IPS DF 6.9 (cell line): ENCODE measurements at places on chromosomes 12 and 14.

GRCh38 chr12:111788178-111788654 is 21.5 kb downstream of the ALDH2 start:
- H3K27me3 ChIP-seq, result no peaks in the 10 kb centered on the region
- no peak overlapping the region for H3K4me3 ChIP-seq
- no peak for DNase-seq
- no peaks in the 10 kb centered on the region for H3K4me1 ChIP-seq
- peaks cover 21% of the 10 kb centered on the region for H3K36me3 ChIP-seq
- H3K27ac ChIP-seq, result no peak overlapping the region

DNA sequence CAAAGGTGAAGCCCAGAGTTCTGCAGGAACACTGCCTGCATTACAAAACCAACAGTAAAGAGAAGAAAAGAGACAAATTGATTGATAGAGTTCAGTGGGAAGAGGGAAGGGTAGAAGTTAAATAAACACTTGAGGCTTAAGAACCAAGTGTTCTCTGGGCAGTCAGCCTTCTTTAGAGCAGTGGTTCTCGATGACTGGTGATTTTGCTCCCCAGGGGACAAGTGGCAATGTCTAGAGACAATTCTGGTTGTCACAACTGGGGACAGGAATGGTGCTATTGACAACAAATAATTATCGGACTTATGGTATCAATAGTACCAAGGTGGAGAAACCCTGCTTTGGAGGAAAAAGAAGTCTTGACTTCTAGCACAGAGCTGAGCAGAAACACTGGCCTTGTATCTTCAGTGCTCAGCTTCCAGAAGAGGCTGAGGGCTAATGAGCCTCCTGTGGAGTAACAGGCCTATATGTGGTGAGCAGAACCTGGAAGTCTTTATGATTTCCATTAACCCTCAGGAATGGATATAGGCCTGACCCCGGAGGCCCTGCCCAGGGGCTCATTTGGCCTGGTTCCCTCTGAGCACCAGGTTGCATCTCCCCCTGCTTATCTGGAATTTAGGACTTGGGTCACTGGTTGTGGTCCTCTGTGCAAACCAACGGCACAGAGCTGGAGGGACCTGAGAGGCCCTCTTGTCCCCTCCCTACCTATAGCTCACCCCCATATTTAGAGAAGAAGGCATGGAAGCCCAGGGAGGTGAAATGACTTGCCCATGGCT is 204.6 kb upstream of the PWP1 start:
- H3K27ac ChIP-seq, result no peak overlapping the region
- H3K4me3 ChIP-seq, result no peak overlapping the region
- no peak for DNase-seq
- no peaks in the 10 kb centered on the region for H3K36me3 ChIP-seq

DNA sequence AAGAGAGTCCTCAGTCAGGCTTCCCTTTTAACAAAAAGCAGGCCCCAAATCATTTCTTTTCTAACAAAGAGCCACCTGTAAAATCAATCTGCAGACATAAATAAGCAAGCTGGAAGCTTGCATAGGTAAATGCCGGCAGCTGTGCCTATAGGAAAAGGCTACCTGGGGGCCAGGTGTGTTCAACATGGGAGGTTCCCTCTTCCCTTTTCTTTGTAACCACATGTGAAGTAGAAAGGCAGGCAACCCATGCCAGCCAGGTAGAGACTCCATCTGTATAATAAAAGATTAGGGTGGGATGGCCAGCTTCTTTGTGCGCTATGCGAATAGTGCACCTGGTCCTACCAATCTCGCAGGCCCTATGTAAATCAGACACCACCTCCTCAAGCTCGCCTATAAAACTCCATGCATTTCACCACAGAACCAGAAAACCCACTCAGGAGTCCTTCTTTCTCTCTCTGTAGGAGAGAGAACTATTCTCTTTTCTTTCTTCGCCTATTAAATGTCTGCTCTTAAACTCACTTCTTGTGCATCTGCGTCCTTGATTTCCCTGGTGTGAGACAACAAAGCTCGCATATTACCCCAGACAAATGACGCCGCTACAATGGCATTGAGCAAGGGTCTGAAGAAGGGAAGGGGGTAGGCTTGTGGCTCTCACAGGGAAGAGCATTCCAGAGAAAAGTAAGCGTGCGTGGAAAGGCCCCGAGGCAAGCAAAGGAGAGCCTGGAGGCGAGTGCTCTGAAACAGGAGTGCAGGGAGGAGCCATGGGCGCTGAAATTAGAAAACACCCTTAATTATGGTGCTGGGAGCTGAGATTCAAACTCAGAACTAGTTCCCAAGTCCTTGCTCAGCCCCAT is 67.2 kb downstream of the TTC9 start:
- H3K36me3 ChIP-seq, result no peaks in the 10 kb centered on the region
- peak overlapping the region; percentile 62 for H3K27ac ChIP-seq
- H3K4me3 ChIP-seq, result no peak overlapping the region
- H3K27me3 ChIP-seq, result no peaks in the 10 kb centered on the region

GRCh38 chr12:22083167-22083566 is 37.1 kb downstream of the CMAS start:
- H3K27ac ChIP-seq, result no peak overlapping the region
- no peak for DNase-seq
- no peaks in the 10 kb centered on the region for H3K36me3 ChIP-seq
- H3K4me3 ChIP-seq, result no peak overlapping the region
- H3K4me1 ChIP-seq, result no peaks in the 10 kb centered on the region

- no peaks in the 10 kb centered on the region for H3K36me3 ChIP-seq
- H3K4me1 ChIP-seq, result peaks cover 4% of the 10 kb centered on the region; the same call in 1 of the 2 replicates
- H3K4me3 ChIP-seq, result no peak overlapping the region
- no peak overlapping the region for H3K27ac ChIP-seq
- 0 out of 2 replicates have a peak, but pooled peaks cover 2% of the 10 kb centered on the region for H3K27me3 ChIP-seq
These were observed 2.9 kb downstream of the CDKN1B start for GRCh38 chr12:12720052-12720451.

GRCh38 chr12:79435742-79436141 is 255.0 kb downstream of the PAWR start:
- no peak for DNase-seq
- no peaks in the 10 kb centered on the region for H3K36me3 ChIP-seq
- no peaks in the 10 kb centered on the region for H3K4me1 ChIP-seq

DNA sequence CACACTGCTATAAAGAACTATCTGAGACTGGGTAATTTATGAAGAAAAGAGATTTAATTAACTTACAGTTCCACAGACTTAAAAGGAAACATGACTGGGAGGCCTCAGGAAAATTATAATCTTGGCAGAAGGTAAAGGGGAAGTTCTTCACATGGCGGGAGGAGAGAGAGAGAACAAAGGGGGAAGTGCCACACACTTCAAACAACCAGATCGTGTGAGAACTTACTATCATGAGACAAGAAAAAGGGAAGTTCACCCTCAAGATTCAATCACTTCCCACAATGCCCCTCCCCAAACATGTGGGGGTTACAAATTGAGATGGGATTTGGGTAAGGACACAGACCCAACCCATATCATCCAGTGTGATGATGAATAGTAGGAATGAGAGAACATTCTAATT is 366.5 kb downstream of the LRFN5 start:
- DNase-seq, result no peak
- no peaks in the 10 kb centered on the region for H3K36me3 ChIP-seq
- no peak overlapping the region for H3K27ac ChIP-seq

DNA sequence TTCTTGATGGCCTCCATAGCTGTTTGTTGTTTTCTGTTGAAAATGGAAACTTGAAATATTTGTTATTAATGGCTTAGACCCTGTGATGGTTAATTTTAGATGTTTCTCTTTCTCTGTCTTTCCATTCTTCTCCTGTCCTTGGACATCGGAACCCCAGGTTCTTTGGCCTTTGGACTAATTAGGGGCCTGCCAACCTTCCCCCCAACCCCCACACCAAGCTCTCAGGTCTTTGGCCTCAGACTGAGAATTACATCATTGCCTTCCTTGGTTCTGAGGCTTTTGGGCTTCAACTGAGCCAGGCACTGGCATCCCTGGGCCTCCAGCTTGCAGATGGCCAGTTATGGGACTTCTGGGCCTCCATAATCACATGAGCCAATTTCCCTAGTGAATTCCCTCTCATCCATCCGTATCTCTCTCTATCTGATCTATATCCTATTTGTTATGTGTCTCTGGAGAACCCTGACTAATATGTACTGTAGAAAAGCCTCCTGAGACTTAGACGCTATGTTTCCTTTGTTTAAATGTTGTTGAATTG is 71.6 kb downstream of the FGD4 start:
- H3K27me3 ChIP-seq, result no peaks in the 10 kb centered on the region
- DNase-seq, result no peak
- no peaks in the 10 kb centered on the region for H3K4me1 ChIP-seq
- H3K4me3 ChIP-seq, result no peak overlapping the region
- no peak overlapping the region for H3K27ac ChIP-seq

- H3K4me3 ChIP-seq, result no peak overlapping the region
- no peak overlapping the region for H3K27ac ChIP-seq
- no peaks in the 10 kb centered on the region; the same call in 1 of the 2 replicates for H3K4me1 ChIP-seq
These were observed 95.6 kb upstream of the NRXN3 start for GRCh38 chr14:78074561-78074960.

GRCh38 chr14:104708606-104709268 is 15.3 kb upstream of the ADSS1 start:
- DNase-seq, result peak; percentile 70
- H3K36me3 ChIP-seq, result peaks cover 43% of the 10 kb centered on the region
- no peak overlapping the region for H3K27ac ChIP-seq
- no peaks in the 10 kb centered on the region for H3K27me3 ChIP-seq
- peaks cover 11% of the 10 kb centered on the region for H3K4me1 ChIP-seq

- H3K27me3 ChIP-seq, result no peaks in the 10 kb centered on the region
- no peak overlapping the region for H3K4me3 ChIP-seq
- no peaks in the 10 kb centered on the region for H3K4me1 ChIP-seq
- H3K27ac ChIP-seq, result no peak overlapping the region
- no peaks in the 10 kb centered on the region for H3K36me3 ChIP-seq
These were observed 1038.4 kb downstream of the GALC start for GRCh38 chr14:86954623-86955022.

GRCh38 chr14:77180726-77181602 is 634 bp upstream of the TMEM63C start:
- H3K4me3 ChIP-seq, result no peak overlapping the region
- no peak for DNase-seq
- H3K36me3 ChIP-seq, result no peaks in the 10 kb centered on the region
- H3K27ac ChIP-seq, result no peak overlapping the region

- no peak overlapping the region for H3K27ac ChIP-seq
- no peak overlapping the region for H3K4me3 ChIP-seq
- peaks cover 3% of the 10 kb centered on the region; the same call in 1 of the 2 replicates for H3K36me3 ChIP-seq
- no peaks in the 10 kb centered on the region for H3K4me1 ChIP-seq
- H3K27me3 ChIP-seq, result no peaks in the 10 kb centered on the region
These were observed 181.2 kb downstream of the PELI2 start for GRCh38 chr14:56299306-56299984.

DNA sequence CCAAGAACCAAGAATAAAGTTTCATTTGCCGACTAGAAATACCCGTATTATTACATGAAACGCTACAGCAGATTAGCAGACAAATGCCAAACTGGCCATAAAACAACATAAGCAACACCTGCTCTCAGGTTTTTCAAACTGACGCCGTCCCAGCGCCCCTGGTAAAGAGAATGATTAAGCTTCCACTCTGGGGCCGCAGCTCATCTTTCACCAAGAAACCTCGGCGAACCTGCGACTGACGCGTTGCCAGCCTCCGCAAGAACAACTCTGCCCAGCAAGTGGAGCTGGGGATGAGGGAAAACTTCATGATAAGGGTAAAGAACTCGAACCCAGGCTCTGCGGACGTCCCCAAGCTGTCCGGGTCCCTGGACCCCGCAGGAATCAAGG is 530 bp downstream of the ARL1 start:
- no peak overlapping the region for H3K27ac ChIP-seq
- H3K27me3 ChIP-seq, result no peaks in the 10 kb centered on the region
- H3K36me3 ChIP-seq, result no peaks in the 10 kb centered on the region
- H3K4me3 ChIP-seq, result peak overlapping the region; percentile 71
- no peak for DNase-seq

DNA sequence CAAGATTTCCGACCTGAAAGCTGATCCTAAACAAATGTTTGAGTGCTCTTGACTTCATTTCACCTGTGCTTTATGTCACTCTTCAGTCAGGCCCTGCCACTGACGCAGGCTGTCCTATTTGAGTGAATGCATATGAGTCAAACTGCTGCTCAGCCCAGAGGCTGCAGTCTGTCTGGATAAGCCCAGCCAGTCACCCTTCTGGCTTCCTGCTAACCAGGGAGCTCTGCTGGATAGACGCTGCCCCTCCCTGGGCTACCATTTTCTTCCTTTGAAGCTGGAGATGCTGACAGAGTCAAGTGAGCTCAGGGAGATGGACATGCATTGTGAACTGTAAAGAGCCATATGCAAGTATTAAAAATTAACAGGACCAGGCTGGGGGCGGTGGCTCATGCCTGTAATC is 5.1 kb upstream of the TUNAR start:
- peaks cover 3% of the 10 kb centered on the region for H3K4me1 ChIP-seq
- H3K36me3 ChIP-seq, result no peaks in the 10 kb centered on the region; the same call in 1 of the 2 replicates
- H3K27ac ChIP-seq, result no peak overlapping the region
- no peak for DNase-seq
- H3K4me3 ChIP-seq, result no peak overlapping the region

GRCh38 chr12:77299910-77300669 is 234.7 kb upstream of the E2F7 start:
- H3K4me3 ChIP-seq, result no peak overlapping the region
- DNase-seq, result no peak
- no peaks in the 10 kb centered on the region for H3K4me1 ChIP-seq
- no peaks in the 10 kb centered on the region for H3K27me3 ChIP-seq
- no peak overlapping the region for H3K27ac ChIP-seq

DNA sequence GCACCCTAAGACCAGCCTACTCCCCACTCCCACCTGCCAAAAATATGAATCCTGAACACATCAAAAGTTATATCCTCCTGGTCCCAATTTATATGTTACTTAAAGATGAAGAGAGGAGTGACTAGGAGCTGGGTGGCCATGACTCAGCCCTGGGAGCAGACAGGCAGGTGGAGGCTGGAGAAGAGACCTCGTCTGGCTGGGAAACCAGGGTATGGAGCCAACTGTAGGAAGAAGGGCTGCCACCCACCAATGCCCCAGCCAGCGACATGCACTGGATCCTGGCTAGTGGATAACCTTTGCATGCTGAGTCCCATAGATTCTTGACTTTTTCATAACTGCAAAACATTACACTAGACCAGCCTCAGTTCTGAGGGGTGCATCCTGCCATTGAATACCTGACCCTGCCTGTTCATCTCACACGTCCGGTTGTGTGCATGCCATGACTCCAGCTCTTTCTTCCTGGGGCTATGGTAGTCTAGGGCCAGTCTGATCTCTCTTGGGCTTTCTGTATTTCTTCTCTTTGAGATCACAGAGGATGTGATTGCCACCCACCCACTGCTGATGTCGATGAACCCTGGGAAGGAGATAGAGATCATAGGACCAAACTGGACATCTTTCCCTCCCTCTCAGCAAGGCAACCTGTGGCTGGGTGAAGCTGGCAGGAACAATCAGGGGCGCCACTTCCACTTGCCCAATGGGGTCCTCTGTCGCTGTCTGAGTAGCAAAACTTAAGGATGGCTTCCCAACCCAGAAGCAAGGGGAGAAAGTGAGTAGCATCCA is 69.6 kb upstream of the DDX11 start:
- no peak overlapping the region for H3K27ac ChIP-seq
- H3K27me3 ChIP-seq, result no peaks in the 10 kb centered on the region
- no peak for DNase-seq
- no peak overlapping the region for H3K4me3 ChIP-seq

GRCh38 chr12:68521321-68521839 is 89.3 kb upstream of the RAP1B start:
- no peaks in the 10 kb centered on the region for H3K36me3 ChIP-seq
- H3K27me3 ChIP-seq, result no peaks in the 10 kb centered on the region
- H3K4me3 ChIP-seq, result no peak overlapping the region
- no peak for DNase-seq

GRCh38 chr12:67070307-67070600 is 198.9 kb upstream of the CAND1 start:
- H3K27me3 ChIP-seq, result no peaks in the 10 kb centered on the region; the same call in 1 of the 2 replicates
- H3K27ac ChIP-seq, result no peak overlapping the region
- peaks cover 2% of the 10 kb centered on the region; the same call in 1 of the 2 replicates for H3K4me1 ChIP-seq
- H3K4me3 ChIP-seq, result no peak overlapping the region; the same call in 1 of the 2 replicates
- no peak for DNase-seq
